ENCODE measurements at places on chromosomes 12 and 14.

GRCh38 chr14:66247662-66248193, 238.4 kb upstream of the CCDC196 start:
- DNase-seq, result no peak

GRCh38 chr12:32558903-32559302, 120.2 kb upstream of the DNM1L start:
- DNase-seq, result no peak

- DNase-seq, result no peak
Observed at GRCh38 chr12:131421509-131422186, 289.2 kb upstream of the SFSWAP start.

GRCh38 chr12:1603269-1603993, 9.1 kb upstream of the FBXL14 start:
- no peak for DNase-seq

GRCh38 chr12:132071040-132071810, 72.9 kb downstream of the DDX51 start:
- DNase-seq, result no peak

- DNase-seq, result no peak
Observed at GRCh38 chr14:79197516-79197915, 1013.8 kb downstream of the DIO2 start.

GRCh38 chr14:45065956-45066355, 18.0 kb upstream of the PRPF39 start:
- no peak for DNase-seq

- DNase-seq, result no peak
Observed at GRCh38 chr12:7646178-7646475, 19.6 kb downstream of the APOBEC1 start.

DNA sequence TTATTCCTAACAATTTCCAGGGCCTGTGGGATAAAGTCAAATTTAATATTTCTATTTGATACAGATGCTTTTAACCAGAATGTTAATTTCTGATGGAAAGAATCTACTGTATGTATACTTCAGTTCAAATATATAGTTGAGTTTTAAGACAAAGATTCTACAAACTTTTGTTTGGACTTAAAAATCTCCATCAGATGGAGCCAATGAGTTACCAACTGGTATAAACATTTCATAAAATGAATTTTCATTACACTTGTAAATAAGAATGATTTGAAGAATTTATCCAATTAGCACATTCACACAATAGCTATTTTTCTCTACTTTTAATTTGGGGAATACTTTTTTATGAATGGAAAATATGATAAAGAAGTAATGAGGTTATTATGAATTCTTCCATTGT, 425.2 kb upstream of the MIS18BP1 start:
- DNase-seq, result no peak

DNA sequence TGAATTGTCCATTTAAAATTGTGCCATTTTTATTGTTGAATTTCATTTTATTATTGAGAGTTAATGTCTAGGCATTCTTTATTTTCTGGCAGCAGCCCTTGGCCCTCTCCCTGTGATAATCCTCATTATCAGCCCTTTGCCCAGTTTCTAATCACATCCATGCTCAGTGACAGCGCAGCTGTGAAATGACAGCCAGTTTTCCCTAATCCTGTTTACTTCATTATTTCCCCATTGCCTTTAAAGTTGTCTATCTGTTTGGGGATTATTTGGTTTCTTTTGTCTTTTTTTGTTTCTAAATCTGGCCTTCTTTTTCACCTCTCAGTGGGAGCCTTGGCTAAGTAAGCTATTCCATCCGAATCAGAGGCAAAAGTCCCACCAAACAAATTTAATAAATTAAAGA, 476.9 kb downstream of the SLC6A15 start:
- no peak for DNase-seq

GRCh38 chr12:118206107-118206412, 70.1 kb downstream of the PEBP1 start:
- no peak for DNase-seq

GRCh38 chr12:26088998-26089397, 35.8 kb downstream of the BHLHE41 start:
- DNase-seq, result no peak

DNA sequence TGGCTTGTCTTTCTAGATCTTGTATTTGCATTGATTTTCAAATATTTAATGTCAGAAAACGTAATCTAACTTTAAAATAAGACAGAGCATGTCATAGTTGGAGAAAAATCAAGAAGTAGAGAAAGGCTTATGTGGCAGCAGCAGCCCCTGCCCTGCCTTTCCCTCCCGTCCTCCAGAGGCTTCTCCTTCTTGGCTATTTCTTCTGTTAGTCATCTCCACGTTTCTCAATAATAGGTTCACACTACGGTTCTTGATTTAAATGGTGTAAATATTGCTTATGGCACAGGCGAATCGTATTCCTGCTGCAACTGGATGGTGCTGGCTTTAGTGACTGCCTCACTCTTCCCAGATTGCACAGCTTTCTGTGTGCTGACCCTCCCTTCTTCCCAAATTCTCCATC, 42.8 kb downstream of the SLC8B1 start:
- DNase-seq, result no peak

DNA sequence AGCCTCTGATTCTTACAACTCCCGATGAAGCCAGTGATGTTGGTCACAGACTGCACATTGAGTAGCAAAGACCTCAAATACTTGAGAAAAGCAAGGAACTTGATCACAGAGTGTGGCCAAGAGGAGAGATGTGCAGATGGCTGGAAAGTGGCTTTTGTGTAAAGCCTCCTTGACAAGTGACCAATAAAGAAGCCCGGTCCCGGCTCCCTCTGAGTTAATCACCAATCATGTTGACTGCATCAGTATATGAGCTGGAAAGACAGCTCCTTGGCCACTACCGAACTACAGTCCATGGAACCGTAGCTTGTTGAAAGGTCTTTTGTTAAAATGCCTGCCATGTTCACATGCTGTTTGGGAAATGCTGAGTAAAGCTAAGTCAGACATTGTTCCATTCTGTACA, 23.7 kb upstream of the SERPINA6 start:
- DNase-seq, result no peak

GRCh38 chr12:123519141-123520001, 14.1 kb downstream of the RILPL1 start:
- DNase-seq, result peak; percentile 45

DNA sequence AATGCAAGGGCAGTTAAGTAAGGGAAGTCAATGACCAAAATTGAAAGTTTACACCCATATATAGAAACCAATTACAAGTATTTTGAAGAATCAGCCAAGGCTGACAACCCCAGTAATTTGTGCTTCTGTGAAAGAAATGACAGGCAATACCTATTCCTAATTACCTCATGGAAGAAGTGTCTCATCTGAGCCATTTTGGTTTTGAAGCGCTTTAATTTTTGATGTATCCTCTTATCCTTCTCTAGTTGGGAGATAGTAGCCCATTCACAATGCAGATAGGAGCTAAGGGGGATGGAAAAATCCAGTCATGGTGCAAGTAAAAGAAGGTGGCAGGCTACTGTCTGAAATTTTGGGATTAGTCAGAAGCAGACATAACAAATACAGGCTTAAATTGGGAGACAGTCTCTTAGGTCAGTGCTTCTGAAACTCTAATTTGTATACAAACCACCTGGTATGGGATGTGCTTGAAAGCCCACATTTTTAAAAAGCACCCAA, 30.4 kb upstream of the SUPT16H start:
- DNase-seq, result no peak
